Activated CD8-positive, alpha-beta T cell treated with anti-CD3 and anti-CD28 coated beads, Interleukin-2, amount 10 ng/mL, durations not matched to agents 7 days and 5 days (primary cell): ENCODE measurements at places on chromosomes 5 and 9. TPM values are rescaled to one million over a fixed set of nuclear protein-coding genes. Genes with fewer than 3 reads are reported as not detected.

GRCh38 chr5:74028406-74028805 lies 402.4 kb downstream of the ARHGEF28 start:
- H3K27me3 ChIP-seq: peaks cover 2% of the 10 kb centered on the region
- no peak overlapping the region for H3K27ac ChIP-seq
- no peak for DNase-seq

DNA sequence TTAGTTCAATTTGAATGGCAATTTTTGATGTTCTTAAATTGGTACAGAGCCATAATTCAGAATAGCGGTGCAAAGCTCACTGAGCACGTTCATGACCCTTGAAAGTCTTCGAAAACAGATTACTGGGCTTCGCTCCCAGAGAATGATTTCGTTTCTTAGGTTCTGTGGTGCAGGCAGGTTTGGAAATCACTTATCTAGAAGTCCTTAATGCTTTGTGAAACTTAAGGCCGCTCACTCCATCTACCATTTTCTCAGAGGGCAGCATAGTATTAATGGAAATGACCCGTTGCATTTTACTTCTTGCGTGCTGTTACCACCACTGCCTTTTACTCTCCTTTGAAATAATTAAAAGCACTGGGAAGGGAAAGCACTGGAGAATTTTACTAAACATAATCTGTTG lies 2.9 kb upstream of the MAT2B start:
- H3K27ac ChIP-seq: peak overlapping the region; percentile 97
- no peaks in the 10 kb centered on the region for H3K27me3 ChIP-seq
- peak overlapping the region; percentile 96 for H3K4me3 ChIP-seq
- peaks cover 14% of the 10 kb centered on the region for H3K4me1 ChIP-seq
- H3K36me3 ChIP-seq: peaks cover 9% of the 10 kb centered on the region
- DNase-seq: no peak

SMIM33 gene
- total RNA-seq: 0.65 TPM

NNT gene
- total RNA-seq: 104 TPM

PAX5 gene
- 0.34 TPM for total RNA-seq

DNA sequence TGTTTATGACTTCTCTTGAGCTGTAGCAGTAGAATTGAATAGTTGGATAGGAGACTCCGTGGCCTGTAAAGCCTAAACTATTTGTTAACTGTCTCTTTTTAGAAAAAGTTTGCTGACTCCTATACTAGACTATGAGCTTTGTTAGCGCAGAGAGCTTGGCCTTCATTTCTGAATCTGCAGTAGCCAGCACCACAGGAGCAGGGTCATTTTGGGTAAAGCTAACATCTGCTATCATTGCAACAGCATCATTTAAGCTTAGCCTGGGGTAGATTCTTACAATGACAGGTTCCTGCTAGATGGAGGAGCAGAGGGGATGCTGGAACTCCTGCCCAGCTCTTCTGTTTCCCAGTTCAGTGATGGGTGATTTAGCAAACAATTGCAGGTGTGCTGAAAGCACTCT lies 133.7 kb upstream of the ASTN2 start:
- no peaks in the 10 kb centered on the region for H3K27me3 ChIP-seq
- peaks cover 6% of the 10 kb centered on the region for H3K4me1 ChIP-seq
- no peak overlapping the region for H3K4me3 ChIP-seq
- DNase-seq: no peak

DNA sequence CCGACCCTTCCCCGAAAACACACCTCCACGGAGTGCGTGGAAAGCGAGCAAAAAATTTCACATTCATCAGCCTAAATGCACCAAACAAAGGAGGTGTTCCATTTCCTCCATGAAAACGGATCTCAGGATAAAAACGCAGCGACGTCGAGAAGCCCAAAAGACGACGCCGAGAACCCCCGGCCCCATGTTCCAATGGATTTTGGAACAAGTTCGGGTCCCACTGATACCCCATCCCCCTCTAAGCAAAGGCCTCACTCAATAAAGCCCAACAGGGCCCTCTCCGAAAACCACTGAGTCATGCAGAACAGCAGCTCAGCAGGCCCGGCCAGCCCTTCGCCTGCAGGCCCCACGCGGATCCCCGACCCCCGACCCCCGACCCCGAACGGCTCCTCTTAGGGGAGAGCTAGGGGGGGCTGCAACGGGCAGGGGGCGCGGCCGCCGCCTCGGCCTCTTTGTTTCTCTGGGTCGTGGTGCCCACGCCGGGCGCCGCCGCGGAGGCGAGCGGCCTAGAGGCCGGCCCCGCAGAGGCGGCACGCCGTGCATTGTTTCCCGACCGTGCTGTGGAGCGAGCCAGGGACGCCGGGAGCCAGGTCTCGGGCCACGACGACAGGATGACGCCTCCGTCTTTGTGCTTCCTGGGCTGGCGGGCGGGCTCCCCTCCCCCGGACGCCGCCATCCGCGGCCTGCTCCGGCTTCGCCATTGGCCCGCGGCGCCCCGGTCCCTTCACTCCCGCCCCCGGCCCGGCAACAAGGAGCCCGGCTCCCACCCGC lies 915 bp downstream of the ZFAND5 start:
- H3K27me3 ChIP-seq: no peaks in the 10 kb centered on the region
- peak; percentile 76 for DNase-seq
- peak overlapping the region; percentile 82 for H3K4me3 ChIP-seq
